ENCODE measurements at places on chromosomes 13 and 19.
A peak's percentile ranks its signal among the peaks of the same experiment; 100 is the strongest.

- DNase-seq: no peak
Measured at GRCh38 chr13:26208287-26208686, 13.8 kb downstream of the RNF6 start.

DNA sequence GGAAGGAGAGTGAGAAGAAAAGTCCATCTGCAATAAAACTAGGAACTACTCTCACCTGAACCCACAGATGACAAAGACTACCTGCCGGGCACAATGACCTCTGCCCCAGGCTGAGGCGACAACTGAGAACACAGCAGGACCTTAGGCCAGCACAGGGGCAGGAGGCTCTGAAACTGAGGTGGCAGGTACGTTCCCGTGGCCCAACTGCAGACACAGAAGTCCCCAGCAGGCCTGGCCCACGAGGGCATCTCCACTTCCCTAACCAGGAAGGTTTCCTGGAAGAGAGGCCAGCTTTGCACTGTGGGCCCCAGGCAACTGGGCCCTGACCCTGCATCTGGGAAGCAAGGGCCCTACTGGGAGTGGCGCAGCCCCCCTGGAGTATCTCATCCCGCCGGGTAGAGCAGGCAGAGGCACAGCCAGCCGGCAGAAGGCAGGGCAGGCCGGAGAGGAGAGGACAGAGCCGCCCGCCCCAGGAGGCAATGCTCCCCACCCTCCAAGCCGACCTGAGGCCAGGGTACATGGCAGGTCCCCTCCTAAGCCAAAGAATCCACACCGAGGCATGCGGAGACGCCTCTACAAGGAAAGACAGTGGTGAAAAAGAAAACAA lies 32.7 kb downstream of the STK24 start:
- DNase-seq: no peak

DNA sequence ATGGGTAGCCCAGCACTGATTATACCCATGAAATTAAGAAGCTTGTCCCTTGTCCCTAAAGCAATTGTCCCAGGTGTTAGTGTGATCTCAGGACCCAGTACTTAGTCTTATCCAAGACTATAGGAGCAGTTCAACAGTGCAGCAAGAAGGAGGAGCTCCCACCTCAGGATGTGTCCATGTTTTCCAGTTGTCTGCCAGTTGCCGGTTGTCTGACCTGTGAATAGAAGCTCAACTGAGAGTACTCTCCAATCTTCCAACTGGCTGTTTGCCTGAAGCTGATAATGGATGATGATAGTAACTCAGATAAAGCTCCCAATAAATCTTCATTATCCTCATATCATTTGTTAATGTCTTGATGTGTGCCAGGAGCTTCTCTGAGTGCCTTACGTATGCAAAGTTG lies 107.2 kb upstream of the HTR2A start:
- DNase-seq: no peak

- DNase-seq: peak; percentile 22
Measured at GRCh38 chr19:343941-344624, 513 bp downstream of the MIER2 start.

DNA sequence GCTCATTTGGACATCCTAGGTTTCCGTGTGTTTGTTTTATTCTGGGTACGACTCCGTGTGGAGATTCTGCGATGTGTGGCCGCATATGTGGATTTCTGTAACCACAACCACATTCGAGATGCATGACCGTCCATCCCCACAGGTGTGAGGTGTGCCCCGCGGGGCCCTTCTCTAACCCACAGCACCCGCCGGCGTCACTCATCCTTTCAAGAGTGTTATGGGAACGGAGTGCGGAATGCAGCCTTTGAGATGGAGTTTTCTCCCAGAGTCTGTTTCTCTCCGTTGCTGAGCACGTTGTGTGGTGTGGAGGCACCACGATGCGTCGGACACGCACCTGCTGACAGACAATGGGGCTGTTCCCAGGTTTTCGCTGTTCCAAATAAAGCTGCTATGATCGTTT lies 40.0 kb downstream of the C13orf46 start:
- no peak for DNase-seq

GRCh38 chr13:73248711-73249580 lies 190.1 kb downstream of the KLF5 start:
- peak; percentile 26 for DNase-seq

DNA sequence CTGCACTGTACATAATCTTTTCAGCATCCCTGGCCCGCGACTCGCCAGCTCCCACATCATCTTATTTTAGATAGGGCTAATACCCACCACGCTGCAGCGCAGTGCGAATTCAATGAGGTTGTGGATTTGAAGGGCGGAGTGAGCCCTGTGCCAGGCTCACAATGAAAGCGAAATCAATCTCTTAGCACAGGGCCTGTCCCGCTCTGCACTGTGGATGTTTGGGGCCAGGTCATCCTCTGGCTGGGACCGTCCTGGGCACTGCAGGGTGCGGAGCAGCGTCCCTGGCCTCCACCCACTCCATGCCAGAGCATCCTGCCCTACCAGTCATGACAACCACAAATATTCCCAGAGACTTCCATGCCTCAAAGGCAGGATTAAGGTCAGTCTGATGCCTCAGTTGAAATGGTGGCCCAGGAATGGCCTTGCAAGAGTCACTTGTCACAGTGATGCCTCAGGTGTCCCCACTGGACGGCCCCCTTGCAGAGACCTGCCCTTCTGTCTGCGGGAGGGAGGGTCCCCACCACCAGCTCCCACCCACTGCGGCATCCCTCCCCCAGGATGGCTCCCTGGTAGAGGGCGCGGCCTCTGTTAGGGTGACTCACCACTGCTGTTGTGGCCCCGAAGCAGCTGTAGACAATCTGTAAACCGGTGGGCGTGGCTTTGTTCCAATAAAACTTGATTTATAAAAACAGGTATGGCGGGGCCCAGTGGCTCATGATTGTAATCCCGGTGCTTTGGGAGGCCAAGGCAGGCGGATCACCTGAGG lies 5.6 kb downstream of the UHRF1 start:
- peak; percentile 27 for DNase-seq

DNA sequence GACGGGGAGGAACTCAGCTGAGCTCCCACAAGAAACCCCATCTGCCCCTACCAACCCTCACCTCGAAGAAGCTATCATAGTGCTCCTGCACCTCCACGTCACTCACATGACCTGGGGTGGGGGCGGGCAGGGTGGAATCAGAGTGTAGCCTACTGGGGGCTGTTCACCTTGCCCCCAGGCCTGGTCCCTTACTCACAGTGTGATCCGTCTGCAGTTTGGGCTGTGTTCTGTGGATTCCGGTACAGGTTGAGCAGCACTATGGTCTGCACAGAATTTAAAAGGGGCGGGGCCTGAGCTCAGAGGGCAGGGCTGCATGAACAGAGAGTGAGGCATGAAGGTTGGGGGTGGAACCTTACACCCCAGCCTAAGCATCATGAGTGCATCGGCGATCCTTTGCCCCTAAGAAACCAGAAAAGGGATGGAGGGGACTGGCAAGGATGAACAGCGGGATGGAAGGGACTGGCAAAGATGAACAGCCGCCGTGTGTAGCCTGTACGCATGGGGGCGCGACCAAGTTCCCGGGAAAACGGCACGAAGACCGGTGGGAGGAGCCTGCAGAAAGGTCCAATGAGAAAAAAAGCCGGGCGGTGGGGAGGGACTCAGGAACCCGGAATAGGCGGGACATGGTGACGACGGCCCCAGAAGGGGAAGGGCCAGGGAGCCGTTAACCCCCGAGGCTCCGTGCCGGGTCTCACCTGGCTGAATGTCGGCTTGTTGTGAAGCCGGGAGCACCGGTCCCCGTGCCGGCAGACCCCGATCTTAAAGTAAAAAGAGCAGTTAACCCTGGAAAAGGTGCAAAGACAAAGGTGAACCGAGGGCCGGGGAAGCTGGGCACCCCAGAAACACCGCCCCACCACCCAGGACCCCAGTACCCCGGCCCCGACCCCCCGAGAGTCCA lies 539 bp downstream of the U2AF1L4 start:
- peak; percentile 93 for DNase-seq

GRCh38 chr19:31658993-31659896 lies 310.0 kb upstream of the TSHZ3 start:
- no peak for DNase-seq

- DNase-seq: no peak
Measured at GRCh38 chr13:44694291-44694690, 118.2 kb upstream of the TSC22D1 start.

DNA sequence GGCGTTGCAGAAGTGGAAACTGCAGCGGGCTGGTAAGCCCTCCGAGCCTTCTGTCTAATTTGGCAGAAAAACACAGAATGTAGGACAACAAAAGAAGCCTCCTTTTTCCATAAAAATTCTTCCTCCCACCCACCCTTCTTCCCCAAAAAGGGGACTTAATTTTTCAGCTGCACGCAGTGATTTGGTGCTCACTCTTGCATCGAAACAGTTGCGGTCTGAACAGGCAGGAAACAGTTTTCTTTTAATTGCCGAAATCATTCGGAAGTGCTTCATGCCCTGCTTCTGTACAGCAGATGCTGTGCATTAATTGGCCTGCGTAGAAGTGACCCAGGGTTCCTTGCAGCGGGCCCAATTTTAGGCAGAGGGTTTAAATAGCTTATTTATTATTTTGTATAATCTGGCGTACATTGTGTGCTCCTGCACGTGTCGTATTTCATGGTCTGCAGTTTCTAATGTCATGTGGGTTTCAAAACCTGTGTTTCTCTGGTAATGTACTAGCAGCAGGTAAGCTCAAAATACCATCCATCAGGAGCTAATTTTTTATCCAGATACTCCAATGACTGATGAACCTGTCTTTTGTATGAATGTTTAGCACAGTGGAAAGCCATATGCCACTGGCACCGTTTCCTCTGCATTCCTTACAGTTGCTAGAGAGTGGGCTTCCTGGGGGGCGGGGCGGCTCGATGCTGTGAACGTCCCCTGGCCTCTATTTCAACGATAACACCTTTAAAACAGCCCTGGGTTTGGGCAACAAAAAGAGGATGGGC lies 66.6 kb downstream of the GGACT start:
- no peak for DNase-seq

GRCh38 chr13:74920361-74920760 lies 561.6 kb downstream of the TBC1D4 start:
- DNase-seq: no peak

DNA sequence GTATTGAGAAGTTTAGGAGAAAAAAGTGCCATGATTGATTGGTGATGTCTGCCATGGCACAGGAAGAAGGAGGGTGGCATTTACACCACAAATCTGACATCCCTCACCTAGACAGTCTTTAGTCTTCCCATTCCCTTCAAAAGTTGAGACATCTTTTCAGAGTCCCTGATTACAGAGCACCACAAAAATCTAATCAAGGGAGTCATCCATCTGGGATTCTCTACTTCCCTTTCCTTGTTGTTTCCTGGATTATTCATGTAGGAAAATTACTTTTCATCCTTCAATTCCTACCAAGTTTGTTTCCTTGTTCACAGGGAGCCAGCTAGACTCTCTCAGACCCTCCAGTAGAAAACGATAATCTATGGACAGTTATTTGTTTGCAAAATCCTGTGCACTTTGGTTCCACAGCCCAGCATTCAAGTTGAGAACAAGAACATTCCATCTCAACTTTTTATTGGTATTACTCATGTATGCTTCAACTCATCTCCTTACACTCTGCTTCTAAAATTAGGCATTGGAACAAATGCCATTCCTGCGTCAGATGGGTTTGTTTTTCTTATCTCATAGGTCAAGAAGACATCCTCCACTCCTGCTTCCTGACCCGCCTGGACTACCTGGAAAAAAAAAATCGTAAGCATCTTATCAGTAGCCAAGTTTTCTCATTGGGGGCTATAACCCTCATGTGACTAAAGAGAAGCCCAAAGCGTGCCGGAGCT lies 259.9 kb downstream of the FOXO1 start:
- DNase-seq: no peak

- no peak for DNase-seq
Measured at GRCh38 chr13:49521224-49521623, 25.5 kb downstream of the PHF11 start.

GRCh38 chr13:26050568-26051230 lies 1.1 kb downstream of the SHISA2 start:
- peak; percentile 31 for DNase-seq

DNA sequence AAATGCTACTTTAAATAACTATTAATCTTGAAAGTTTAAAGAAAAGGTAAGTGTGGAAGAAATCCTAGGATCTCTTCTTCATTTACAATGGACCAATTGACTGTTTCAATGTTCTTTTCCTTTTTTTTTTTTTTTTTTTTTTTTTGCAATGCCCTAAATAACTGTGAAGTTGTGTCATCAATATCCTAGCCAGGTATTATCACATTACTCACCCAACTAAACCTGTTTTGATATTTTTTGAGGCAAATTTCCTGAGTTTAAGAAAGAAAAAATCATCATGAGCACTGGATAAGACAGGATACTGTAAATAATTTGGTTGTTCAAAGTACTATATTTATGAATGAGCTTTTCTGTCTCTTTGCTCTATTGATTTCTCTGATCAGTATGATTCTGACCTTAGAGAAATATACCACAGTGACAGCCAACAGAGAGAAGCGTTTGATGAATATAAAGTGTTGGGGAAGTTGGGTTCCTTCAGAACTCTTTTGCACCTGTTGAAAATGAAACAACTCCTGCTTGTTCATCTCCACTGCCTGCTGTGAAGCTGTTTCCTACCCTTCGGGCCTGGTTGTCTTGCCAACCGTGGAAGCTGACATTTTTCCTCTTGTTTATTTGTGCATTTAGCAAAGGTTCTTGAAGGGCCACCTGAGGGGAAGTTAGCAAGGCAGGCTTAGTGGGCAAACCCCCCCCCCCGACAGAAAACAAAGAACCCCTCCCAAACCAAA lies 1220.5 kb upstream of the SLC10A2 start:
- DNase-seq: peak; percentile 15

DNA sequence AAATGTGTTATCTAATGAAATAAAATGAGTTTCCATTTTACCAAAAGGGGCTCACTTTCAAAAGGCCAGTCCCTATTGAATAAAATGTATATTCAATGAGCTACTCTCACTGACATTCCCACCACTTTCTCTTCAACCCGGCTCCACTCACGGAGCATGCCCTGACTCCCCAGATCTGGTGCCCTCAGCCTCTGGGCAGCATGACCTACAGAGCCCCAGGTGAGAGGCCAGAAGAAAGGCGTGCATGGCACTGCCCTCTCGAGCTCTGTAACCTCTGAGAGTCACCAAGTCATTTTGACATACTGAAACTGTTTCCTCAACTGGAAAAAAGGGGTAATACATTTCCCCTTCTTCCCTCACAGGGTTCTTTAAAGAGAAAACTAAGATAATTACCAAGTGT lies 25.2 kb upstream of the SIAH3 start:
- DNase-seq: no peak

GRCh38 chr19:19155495-19156219 lies 14.4 kb downstream of the MEF2B start:
- DNase-seq: no peak

- no peak for DNase-seq
Measured at GRCh38 chr13:110464556-110465333, 96.8 kb downstream of the RAB20 start.

- peak; percentile 13 for DNase-seq
Measured at GRCh38 chr19:18603255-18603957, 3.2 kb downstream of the CRLF1 start.
